ENCODE measurements at places on chromosomes 1 and 21.

DNA sequence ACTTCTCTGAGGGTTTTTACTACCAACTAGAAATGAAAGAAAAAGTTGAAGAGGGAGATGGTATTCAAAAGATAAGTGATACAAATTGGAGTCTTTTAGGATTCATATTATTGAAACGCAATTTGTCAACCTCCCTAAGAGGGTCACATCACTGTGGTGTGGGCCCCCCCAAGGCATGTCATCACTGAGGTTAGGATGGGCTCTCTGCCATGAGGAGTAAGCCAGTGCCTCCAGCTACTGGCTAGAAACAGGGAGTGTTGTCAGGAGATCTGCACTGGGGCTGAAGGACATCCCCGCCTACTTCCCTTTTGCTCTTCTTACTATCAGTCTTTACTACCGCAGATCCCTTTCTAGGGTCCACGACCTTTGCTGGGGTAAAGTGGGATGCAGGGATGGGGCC is 25.9 kb downstream of the ITSN1 start:
- peak; percentile 62 for DNase-seq

- DNase-seq, result no peak
Measured at GRCh38 chr1:227943381-227944089, 4.2 kb downstream of the WNT9A start.

DNA sequence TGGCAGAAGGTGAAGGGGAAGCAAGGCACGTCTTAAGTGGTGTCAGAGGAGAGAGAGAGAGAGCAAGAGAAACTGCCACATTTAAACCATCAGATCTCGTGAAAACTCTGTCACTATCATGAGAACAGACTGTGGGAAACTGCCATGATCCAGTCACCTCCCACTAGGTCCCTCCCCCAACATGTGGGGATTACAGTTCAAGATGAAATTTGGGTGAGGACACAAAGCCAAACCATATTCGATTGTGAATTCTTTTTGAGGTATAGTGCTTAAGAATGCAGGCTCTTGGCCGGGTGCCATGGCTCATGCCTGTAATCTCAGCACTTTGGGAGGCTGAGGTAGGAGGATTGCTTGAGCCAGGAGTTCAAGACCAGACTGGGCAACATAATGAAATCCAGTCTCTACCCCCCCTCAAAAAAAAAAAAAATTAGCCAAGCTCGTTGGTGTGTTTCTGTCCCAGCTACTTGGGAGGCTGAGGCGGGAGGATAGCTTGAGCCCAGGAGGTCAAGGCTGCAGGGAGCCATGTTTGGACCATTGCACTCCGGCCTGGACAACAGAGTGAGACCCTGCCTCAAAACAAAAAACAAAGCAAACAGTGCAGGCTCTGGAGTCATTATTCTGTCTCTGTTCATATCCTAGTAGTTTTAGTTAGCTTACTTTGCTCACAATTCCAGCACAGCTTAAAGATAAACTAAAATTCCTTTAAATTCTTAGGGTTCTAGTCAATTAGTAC is 6.0 kb downstream of the ZCCHC17 start:
- peak; percentile 63 for DNase-seq

DNA sequence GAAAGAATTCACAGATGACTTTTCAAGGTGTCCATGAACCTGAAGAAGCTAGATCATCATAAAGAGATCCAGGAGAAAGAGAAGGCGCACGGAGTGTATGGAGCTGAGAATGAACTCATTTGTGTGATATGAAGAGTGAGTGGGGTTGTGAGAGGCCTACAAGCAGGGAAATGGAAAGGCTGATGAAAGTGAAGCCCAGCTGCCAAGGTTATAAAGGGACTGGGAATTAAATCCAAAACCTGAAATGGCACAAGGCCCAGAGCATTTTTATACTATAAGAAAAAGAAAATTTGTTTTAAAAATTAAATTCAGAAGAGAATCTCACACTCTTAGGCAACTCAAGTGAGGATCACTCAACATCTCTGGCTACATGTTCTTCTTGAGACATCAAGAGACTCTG is 43.4 kb downstream of the HSD3B1 start:
- DNase-seq, result no peak

- no peak for DNase-seq
Measured at GRCh38 chr21:44079846-44080245, 27.4 kb upstream of the PWP2 start.

GRCh38 chr21:26914557-26914956 is 52.3 kb downstream of the ADAMTS5 start:
- no peak for DNase-seq

DNA sequence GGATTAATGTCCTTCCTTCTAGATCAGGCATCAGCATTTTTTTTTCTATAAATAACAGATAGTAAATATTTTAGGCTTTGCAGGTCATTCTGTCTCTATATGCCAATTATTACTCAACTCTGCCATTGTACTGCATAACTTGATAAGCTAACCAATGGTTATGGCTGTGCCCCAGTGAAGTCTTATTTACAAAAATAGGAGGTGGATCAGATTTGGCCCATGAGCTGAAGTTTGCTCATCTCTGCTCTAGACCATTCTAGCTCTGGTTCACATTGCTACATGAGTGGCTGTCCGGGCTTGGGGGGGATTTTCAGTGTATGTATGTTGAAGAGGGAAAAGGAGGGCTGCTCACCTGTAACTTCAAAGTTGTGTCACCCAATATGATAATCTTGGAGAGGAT is 10.1 kb downstream of the RAB7B start:
- DNase-seq, result no peak

GRCh38 chr1:204368996-204369726 is 9.4 kb upstream of the PLEKHA6 start:
- DNase-seq, result no peak

DNA sequence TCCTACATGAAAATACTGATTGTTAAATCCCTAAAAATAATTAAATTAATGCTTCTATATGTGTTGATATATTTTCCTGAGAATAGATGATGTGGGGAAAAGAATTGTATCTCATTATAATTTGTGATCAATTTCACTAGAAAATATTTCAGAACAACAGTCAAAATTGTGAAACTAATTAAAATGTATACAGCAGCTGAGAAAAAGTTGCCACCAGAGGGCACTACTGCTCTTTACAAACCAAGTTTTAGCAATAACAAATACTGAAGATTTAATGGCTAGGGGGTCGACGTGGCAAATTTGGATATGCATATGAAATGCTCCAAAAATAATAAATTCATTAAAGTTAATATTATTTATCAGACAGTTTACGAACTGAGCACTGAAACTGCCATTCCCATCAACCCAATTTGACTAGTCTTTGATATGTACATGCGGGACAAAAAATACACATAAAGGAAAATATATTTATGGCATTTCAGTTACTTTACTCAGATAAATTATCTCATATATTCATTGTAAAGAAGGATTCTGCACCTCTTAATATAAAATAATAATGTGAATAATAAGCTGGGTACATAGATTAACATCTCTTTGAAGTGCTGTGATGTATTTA is 96.3 kb upstream of the TMPRSS15 start:
- peak; percentile 61 for DNase-seq

GRCh38 chr21:14757533-14758327 is 211.6 kb upstream of the SAMSN1 start:
- no peak for DNase-seq

DNA sequence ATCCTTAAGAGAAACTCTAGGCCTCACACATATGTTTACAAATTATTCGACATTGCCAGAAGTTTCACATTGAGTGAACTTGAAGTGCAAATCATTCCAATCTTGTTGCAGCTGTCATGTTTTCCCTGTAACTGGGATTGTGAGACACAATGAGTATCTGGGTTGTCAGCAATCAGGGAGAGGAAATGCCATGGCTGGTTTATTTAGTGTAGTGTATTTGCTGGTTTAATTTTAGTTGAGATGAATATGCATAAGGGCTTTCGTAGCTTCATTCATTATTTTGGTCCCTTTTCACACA is 54.2 kb upstream of the USP1 start:
- DNase-seq, result no peak

- DNase-seq, result no peak
Measured at GRCh38 chr1:23827717-23828116, 2.5 kb upstream of the HMGCL start.

DNA sequence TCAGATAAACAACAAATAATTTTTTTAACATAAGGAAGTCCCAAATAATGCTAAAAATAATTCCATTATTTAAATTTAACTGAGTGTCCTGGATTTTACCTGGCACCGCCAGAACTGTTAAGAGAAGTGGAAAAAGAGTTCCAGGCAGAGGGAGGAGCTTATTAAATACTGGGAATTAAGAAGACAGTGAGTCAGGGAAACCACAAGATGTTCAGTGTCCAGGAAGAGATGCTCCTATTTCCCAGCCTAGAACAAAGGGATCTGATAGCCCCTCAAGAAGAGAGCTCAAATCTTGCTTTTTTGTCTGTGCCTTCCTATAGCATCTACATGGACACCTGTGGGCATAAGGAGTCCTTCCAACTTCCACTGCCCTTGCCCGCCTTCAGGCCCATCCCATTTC is 85.9 kb downstream of the PGM1 start:
- DNase-seq, result peak; percentile 55

DNA sequence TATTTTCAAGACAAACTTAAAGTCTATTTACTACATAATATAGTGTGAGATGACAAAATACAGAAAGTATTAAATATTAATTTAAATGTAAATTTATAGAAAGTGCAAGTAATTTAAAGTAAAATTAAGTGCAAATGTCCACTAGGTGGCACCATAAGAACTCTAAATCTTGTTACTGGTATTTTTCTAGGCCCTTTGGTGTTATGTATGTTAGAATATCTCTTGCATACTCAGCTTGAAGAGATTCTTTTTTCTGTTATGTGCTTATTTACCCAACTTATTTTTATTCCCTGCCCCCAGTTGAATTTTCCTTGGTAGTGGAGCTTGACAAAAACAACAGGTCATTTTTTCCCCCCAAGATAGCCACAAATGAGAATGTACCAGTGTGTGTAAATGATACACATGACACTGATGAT is 71.5 kb downstream of the RPS6KC1 start:
- DNase-seq, result peak; percentile 51

DNA sequence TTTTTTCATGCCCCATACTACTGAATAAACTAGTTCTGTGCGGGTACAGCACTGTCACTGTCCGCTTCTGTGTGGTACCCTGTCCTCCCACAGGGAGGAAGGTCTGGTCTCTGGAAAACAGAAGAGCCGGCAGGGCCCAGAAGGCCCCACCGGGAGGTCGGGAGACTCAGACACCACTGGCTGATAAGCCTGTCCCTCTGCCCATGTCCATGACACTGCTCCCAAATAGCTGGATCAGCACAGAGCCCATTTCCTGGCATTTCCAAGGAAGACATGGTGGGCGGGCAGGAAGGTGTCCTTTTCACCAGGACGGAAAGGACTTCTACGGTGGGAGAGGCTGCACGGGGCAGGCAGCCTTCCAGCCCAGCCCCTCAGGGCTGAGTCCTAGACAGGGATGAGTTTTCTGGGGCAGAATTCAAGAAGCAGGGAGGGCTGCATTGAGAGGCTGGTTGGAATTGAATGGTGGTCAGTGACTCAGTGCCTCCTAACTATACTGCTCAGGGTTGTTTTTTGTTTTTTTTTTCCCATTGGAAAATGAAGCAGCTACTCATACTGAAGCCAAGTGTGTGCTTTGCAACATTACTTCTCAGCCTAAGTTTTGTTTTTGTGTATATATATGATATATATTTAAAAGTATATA is 7.1 kb downstream of the PSRC1 start:
- peak; percentile 68 for DNase-seq

Data from fibroblast of skin of right biceps (primary cell).